Activated CD4-positive, alpha-beta T cell treated with anti-CD3 and anti-CD28 coated beads for 36 hours (primary cell): ENCODE measurements at places on chromosomes 4 and X. TPM values are rescaled to one million over a fixed set of nuclear protein-coding genes. Genes with fewer than 3 reads are reported as not detected.
A peak's percentile ranks its signal among the peaks of the same experiment; 100 is the strongest.

GRCh38 chr4:2793586-2794485, 951 bp downstream of the SH3BP2 start:
- peak; percentile 80 for DNase-seq

DNA sequence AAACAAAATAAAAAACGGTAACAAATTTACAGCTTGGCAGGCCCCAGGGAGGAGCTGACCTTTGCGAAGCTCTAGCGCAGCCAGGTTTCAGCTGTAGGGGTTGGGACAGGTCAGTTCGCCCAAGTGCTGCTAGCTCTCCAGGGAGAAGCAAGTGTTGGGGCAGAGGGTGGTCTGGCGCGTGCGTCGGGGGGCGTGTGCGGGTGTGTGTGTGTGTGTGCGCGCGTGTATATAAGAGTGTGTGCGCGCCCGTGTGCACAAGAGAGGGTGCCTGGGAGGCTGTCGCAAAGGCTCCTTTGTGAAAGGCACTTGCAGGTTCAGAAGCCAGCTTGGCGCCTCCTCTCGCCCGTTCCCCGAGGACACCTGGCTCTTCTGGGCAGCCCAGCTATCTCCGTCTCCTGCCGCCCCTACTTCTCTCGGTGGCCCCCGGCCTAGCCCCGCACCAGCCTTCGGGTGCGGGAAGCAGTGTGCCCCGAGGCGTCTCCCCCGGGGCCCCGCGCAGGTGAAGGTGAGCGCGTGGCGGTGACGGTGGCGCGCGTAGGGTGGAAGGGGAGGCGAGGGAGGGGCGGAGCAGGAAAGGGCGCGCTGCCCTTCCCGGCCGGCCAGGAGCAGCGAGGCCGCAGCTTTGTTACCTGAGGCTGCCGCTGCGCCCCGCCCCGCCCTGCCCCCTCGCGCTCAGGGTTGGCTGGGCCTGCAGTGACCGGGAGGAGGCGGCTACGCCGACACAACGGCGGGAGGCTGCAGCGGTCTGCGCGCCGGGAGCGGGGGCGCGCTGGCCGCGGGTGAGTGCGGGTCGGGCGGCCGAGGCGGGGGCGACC, at the start of gene FHDC1:
TSS of gene FHDC1 (plus strand) at position 693 of the 815 bp plus-strand sequence. CDS start 6,735 bp downstream, outside the sequence.
- DNase-seq = peak; percentile 38

The CEP135 gene
- total RNA-seq = 17.0 TPM

The OGT gene
- 331 TPM for total RNA-seq

GRCh38 chr4:42865572-42866189, 26.8 kb upstream of the GRXCR1 start:
- DNase-seq = peak; percentile 59

DNA sequence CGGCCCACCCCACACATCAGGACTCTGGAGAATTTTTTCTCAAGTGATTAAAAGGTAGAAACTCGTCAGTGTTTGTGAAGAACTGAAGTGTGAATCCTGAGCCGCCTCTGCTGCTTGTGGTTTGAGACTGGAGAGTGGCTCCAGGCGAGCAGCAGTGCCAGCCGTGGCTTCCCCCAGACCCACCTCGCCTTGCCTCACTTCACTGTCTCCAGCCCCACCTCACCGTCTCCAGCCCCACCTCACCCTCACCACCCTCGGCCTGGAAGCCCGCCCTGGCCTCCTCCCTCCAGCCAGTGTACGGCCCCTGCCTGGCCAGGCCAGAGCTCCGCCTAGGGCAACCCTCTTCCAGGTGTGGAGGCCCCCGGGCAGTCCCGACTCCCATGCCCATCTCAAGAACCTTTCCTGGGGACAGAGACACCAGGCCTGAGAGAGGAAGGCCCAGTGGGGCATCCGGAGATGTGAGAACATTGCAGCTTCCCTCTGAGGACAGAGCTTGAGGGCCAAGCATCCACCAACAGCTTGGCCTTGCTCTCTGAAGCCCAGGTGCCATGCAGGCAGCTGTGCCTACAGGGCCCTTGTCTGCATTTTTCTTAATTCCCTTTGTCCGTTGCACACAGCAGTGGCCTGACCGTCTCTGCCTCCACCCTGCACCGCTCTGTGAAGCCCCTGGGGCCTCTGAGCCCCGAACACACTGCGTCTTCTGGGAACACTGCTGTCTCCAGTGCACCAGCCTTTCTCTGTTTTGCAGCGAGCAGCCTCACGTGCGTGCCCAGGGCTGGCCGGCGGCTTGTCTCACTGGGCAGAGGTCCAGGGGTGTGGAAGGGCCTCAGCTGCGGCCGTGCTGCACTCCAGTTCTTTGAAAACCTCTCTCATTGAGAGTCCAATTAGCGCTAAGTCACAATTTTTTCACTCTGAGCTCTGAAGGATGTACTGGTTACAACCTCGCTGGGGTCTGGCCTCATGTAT, 13.8 kb downstream of the SH3BP2 start:
- no peak for DNase-seq

GRCh38 chr4:40205259-40206198, 8.7 kb downstream of the RHOH start:
- peak; percentile 55 for DNase-seq

DNA sequence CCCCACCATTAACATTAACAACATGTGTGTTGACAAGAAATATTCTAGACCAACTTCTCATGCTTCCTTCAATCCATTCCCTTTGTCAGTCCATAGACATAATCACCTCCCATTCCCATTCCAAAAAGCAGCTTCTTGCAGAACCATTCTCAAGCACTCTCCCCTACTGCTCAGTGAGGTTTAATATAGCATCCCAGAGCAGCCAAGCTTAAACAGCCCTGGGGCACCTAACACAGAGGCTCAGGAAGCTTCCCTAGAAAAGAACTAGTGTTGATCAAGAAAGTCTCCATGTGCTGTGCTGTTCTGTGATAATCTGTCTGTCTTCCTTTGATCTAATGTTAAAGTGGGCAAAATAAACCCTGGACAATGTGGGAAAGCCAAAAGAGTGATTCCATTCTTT, 174.2 kb upstream of the NOCT start:
- DNase-seq = no peak

The ANKRD50 gene
- 0.42 TPM for total RNA-seq

DNA sequence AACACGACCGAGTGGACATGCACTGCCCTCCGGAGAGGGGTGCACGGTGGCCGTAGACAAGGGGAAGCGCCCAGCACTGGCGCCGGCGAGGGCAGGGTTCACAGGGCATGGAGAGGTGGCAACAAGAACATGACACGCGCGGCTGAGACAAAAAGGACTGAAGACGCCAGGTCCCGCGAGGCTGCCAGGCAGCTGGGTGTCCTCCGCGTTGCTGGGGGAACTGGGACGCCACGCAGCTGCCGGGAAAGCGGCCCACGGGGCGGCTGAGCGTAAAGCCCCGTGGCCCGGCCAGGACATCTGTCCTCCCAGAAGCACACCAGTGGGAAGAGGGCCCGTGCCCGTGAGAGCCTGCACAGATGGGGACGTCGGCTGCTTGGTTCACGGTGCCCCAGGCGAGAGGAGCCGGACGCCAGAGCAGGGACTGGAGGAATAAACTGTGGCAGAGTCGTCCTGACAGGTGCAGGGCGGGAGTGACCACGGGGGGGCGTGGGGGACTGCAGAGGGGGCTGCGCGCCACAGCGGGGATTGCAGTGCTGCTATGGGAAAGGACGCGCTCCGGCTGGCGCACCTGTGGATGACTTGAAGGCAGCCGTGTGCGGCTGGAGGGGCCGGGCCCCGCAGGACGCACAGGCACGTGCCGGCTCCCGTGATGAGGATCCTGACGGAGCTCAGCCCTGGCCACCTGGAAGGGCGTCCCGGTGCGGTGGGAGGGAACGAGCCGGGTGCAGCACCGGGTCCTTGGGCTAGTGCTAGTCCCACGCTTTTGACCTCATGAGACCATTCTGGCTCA, 32.1 kb upstream of the GTPBP6 start:
- DNase-seq = no peak

- DNase-seq = no peak
These were observed 107.9 kb downstream of the ZNF827 start for GRCh38 chr4:145830699-145831098.

GRCh38 chrX:1322393-1322792, 14.2 kb upstream of the IL3RA start:
- peak; percentile 82 for DNase-seq

The MUC7 gene
- total RNA-seq = not detected

The NEUROG2 gene
- total RNA-seq = not detected

- no peak for DNase-seq
These were observed 110.2 kb downstream of the PDE5A start for GRCh38 chr4:119518230-119518892.

The FGG gene
- not detected for total RNA-seq

DNA sequence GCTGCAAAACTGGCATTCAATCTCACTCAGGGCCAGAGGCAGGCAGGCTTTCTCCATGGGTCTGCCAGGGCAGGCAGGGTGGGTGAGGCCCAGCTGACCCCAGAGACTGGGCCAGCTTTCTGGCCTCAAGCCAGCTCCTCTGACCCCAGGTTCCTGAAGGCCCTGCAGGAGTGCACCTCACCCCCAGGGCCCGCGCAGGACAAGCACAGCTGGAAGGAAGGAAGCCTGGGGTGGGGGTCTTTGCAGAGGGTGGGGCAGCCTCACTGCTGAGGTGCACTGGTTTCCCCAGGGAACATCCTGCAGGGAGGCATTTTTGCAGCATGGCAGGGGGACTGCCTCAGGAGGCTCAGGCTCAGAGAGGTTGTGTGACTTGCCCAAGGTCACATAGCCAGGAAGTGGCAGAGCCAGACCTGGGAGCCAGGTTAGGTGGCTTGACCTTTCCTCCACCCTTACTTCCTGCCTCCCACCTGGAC, 31.5 kb upstream of the AFAP1 start:
- DNase-seq = no peak
